ENCODE measurements at places on chromosomes 7 and 10.
A peak's percentile ranks its signal among the peaks of the same experiment; 100 is the strongest.

- DNase-seq, result no peak
These were observed 276.3 kb downstream of the CSTF2T start for GRCh38 chr10:51423121-51423452.

DNA sequence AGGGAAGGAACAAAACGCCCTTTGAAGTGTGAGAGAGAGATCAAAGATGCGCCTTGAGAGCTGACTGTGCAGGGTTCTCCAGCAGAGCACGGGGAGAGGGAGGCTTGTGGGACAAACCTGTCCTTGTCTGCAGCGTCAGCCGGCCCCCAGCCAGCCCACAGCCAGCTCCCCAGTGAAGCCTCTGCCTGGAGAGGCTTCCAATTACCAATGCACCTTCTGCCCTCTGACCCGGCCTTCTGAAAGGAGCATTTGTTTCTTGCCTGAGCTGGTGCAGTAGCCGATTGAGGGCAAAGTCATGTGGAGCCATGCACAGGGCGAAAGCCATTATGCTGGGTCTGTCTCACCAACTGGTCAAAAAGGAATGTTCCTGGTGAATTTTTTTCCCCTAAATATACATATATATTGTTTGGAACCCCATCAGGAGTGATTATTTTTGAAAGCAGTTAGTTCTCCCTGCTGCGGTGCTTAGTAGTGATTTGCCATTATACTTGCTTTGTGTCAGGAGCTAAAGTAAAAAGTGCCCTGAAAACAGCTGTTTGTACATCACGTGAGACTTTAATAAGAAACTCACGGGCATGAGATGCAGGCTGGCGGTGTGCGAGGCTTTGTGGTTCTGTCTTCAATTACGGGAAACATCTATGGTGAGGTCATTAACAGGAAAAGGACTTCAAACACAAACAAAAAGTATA is 268.6 kb downstream of the KLF6 start:
- peak; percentile 55 for DNase-seq

DNA sequence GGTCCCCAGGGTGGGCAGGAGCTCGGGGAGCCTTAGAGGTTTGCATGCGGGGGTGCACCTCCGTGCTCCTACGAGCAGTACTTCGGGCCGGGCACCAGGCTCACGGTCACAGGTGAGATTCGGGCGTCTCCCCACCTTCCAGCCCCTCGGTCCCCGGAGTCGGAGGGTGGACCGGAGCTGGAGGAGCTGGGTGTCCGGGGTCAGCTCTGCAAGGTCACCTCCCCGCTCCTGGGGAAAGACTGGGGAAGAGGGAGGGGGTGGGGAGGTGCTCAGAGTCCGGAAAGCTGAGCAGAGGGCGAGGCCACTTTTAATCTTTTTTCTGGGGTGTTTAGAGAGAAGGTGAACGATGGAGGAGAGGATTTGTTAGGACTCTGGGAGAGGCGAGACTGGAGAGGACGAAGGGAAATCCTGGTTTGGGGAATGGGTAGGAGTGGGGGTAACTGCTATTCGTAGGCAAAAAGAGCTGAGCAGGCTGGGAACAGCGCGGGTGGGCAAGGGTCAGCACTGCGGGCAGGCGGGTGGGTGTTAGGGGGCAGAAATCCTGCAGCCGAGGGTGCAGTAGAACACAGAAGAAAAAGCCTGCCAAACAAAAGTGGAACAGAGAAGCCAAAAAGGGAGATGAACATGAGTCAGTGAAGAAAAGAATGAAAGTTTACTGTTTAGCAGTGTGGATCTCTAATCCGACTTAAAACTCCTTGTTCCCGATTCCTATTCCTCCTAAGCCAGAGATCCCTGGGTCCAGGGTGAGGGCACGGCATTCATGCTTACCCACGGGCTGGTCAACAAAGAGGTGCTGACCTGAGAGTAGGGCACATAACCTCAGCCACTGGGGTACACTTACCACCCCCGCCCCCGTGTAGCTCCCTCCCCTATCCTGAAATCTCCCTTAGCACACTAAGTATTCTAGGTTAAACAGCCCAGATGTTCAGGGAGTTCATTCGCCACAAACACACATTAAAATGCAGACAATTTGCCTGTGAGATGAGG is 26.9 kb downstream of the PRSS2 start:
- DNase-seq, result no peak

- no peak for DNase-seq
These were observed 1372.3 kb upstream of the CELF2 start for GRCh38 chr10:9645404-9645803.

GRCh38 chr10:44972874-44973306 is 5.7 kb downstream of the DEPP1 start:
- no peak for DNase-seq

DNA sequence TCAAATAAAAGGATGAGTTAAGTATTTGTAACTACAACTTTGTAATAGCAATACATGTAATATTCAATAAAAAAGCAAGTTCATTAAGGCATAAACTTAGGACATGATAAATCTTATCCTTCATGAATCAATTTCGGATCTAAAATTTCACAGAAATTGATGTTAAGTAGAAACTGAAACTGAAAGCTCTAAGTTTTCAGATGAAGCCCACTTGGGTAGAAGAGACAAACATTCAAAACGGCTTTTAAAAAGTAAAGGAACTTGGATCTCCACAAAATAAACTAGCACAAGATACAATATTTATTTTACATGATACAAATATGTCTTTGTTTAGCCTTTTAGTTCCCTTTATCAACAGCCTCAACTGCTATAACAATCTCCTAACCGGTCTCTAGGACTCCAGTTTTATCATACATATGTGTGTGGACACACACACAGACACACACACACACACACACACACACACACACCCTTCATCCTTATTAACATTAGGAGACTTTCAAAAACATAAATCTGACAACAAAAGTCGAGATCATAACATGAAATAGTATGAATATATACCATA is 83.7 kb downstream of the USP6NL start:
- DNase-seq, result no peak

DNA sequence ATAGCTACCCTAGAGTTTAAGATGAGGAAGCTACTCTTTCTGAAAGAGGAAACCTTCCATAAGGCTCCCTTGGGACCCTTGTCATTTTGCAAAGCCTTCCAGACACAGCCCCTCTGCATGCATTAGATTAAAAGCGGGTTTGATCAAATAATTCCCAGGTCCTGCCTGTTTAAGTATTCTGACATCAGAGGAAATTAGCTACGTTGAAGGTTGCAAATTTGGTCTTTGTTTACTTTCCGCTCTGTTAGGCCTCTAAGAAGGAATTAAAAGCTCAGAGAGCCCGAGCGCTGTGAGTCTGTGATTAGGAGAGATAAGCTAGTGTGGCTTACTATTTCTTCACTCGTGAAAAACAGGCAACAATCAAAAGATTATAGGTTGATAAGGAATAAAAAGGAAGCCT is 1.4 kb upstream of the THSD7A start:
- DNase-seq, result no peak

DNA sequence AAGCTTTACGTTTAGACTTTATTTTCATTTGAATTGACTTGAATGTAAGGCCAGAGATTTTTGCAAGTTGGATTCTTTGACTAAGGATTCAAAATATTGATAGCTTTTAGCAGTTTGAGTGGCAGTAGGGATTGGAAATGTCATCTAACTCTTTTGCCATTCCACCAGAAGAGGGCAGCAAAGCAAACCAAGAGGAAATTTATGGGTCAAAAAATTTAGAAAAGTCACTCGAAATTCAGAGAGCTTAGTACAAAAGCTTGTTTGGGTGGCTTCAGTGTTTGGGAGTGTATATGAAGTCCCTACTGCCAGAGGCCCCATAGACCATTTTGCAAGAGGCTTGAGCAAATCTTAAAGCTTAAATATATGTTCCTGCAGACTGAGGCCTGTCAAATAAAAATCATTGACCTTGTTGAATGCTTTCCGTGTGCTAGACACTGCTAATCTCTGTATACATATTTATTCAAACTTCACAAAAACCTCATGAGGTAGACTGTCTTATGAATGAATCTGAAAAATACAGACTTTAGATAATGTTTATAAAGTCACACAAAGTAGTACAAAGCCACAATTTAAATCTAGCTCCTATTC is 44.6 kb upstream of the RSBN1L start:
- peak; percentile 41 for DNase-seq

DNA sequence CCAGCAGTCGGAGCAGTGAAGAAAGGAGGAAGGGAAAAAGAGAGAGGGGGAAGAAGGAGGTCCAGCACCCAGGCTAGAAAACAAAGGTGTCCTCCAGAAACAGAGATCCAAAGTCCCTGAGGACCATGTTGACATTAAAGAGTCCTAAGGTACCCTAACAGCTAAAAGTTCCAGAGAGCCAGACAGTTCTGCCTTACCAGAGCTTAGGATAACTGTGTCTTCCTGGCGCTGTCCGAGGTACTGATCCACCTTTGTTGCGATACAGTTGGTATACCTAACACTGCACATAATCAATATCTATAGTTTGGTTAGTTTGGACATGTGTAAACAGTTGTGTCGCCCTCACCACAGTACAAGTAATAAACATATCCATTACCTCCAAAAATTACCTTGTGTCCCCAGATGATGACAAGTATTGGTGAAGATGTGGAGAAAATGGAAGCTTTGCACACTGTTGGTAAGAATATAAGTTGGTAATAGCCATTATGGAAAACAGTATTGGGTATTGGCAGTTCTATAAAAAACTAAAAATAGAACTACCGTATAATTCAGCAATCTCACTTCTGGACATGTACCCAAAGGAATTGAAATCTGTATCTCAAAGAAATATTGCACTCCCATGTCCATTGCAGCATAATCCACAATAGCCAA is 59.8 kb downstream of the GRID1 start:
- peak; percentile 53 for DNase-seq

- DNase-seq, result no peak
These were observed 60.7 kb downstream of the GPR26 start for GRCh38 chr10:123726836-123727235.

GRCh38 chr10:71812016-71812912 is 38.8 kb downstream of the PSAP start:
- peak; percentile 50 for DNase-seq

- DNase-seq, result no peak
These were observed 32.3 kb downstream of the FAM107B start for GRCh38 chr10:14742382-14742781.

DNA sequence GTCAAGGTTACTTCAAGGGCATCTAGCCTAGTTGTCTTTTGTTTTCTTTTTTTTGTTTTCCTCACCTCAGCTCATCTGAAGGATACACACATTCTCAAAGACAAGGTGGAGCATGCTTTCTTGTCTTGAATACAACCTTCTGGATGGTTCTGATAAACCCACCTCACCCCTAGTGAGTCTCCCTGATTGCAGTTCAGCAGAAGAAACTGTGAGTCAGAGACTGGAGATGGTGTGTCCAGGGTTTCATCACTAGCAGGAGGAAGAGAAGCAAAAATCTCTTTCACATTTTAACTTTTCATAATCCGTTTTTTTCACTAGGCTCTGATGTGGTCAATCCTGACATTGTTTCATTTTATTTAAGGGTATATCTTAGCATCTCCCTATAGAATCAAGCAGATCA is 143.0 kb upstream of the NRBF2 start:
- DNase-seq, result no peak

DNA sequence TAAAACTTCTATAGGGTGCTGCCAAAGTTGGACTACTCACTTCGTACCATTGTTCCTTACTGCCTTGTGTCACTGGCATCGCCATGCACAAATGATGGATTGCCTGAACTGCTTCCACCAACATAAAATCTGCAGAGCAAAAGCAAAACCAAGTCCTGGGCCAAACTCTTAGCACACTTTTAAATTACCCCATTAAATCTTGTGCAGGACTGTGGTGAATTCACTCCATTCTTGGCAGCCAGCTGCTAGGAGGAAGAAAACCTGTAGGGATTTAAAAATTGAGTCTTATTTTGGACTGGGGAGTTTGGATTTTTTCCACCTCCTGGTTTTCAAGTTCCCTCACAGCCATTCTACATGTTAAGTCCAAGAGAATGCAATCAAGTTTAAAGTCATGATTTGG is 646.9 kb downstream of the SORCS3 start:
- no peak for DNase-seq

DNA sequence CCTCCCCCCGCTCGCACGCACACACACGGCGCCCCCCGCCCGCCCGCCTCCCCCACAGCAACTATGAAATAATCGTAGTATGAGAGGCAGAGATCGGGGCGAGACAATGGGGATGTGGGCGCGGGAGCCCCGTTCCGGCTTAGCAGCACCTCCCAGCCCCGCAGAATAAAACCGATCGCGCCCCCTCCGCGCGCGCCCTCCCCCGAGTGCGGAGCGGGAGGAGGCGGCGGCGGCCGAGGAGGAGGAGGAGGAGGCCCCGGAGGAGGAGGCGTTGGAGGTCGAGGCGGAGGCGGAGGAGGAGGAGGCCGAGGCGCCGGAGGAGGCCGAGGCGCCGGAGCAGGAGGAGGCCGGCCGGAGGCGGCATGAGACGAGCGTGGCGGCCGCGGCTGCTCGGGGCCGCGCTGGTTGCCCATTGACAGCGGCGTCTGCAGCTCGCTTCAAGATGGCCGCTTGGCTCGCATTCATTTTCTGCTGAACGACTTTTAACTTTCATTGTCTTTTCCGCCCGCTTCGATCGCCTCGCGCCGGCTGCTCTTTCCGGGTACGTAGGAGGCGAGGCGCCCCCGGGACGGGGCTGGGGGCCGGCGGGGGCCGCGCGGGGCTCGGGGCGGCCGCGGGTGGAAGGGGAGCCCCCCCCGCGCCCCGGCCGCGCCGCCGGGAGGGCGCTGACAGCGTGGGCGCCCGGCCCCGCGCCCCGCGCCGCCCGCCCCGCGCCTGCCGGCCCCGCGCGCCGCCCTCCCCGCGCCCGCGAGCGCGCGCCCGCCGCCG is 441 bp downstream of the BMI1 start:
- peak; percentile 66 for DNase-seq

GRCh38 chr10:113042868-113043267 is 92.8 kb downstream of the TCF7L2 start:
- DNase-seq, result no peak

GRCh38 chr10:634256-634655 is 55.2 kb downstream of the DIP2C start:
- DNase-seq, result no peak

GRCh38 chr7:100516135-100516812 is 22.7 kb upstream of the AGFG2 start:
- no peak for DNase-seq

- DNase-seq, result no peak
These were observed 478.3 kb downstream of the TNS3 start for GRCh38 chr7:47103498-47104205.

GRCh38 chr10:22623633-22624253 is 90.6 kb downstream of the PIP4K2A start:
- no peak for DNase-seq

- DNase-seq, result no peak
These were observed 20.2 kb downstream of the DNAJB9 start for GRCh38 chr7:108589874-108590273.

- DNase-seq, result no peak
These were observed 2.5 kb downstream of the ARHGAP12 start for GRCh38 chr10:31926160-31926559.

DNA sequence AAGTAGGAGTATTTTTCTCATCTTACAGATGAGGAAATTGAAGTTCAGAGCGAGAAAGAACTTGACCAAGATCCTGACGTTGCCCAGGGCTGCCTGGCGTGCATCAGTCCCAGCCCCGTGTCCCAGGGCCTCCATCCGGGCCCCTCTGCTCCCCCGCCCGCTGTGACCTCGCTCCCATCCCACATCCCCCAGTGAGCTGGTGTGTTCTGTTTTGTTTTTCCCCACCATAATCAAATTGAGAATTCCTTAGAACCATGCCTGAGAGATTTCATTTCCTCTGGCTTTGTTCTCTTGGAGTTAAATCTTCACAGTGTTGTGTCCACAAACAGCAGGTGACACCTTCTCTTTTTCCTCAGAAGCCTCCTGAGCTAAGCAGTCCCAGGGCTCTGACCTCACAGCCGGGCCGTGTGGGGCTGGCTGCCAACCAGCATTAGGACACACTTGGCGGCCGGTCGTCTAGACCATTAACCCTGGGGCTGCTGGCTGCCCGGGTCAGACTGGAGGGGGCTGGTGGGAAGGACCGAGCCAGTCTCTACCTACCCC is 44.3 kb downstream of the PFKP start:
- no peak for DNase-seq

- DNase-seq, result no peak
These were observed 67.7 kb upstream of the JCAD start for GRCh38 chr10:30127120-30127541.

Measured in neural crest cell (in vitro differentiated cells).